NCI-H1105 (cell line): ENCODE measurements at places on chromosomes 7 and 10.

DNA sequence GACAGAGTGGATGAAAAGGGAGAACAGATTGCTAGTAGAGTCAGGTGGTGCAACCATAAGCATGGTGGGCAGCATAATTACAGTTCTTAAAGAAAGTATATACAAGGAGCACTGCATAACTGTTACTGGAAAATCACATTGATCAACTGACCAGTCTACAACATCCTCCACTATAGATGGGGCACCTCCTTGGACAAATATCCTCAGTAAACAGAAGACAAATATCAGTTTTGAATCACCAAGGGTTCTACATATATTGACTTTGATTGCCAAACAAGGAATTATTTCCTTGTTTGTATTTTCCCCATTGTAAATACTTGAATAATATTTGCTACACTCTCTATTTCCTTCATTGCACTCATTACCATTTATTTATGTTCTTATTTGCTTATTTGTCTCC is 17.6 kb upstream of the CRPPA start:
- no peak for DNase-seq

GRCh38 chr7:36305648-36306047 is 84.0 kb upstream of the ANLN start:
- no peak for DNase-seq

DNA sequence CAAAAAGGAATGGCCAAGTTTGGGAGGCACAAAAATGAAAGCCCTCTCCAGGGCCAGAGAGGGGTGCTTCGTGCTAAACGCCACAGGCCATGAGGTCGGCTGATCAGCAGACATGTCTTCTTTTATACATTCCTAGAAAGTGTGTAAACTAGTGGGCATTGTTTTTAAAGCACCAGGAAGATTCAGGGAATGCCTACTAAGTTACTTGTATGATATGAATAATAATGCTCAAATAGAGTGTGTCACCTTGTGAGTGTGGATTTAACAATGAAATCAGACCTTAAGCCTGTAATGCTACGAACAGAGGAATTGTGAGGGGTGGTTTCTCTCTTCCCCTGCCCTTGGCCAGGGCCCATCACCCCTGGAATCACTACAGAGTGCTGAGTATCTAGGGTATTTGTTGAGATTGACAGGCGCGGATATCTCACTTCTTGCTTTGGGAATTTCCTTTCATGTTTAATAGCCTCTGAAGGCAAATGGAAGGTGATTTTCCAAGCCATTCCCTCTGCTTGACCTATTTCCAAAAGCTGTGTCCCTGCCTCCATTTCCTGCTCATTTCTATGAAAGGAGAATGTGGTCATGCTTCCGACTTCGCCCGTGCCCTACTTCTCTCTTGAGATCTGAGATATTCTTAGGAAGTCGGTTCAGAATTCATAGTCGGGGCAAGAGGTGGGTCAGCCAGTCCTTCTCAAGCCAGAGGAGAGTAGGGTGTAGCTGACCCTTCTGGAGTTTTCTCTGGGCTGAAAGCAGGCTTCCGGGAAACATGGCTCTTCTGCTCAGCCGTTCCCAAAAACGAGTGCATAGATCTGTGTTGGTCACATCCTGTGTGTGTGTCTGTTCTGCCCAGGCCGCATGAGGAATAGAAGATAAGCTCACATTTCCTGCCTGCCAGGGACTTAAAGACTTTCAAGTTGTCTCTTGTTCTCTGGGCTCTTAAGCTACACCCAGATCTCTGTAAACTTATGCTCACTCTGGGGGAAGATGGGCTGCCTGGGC is 167.8 kb upstream of the ITGB1 start:
- DNase-seq = no peak

DNA sequence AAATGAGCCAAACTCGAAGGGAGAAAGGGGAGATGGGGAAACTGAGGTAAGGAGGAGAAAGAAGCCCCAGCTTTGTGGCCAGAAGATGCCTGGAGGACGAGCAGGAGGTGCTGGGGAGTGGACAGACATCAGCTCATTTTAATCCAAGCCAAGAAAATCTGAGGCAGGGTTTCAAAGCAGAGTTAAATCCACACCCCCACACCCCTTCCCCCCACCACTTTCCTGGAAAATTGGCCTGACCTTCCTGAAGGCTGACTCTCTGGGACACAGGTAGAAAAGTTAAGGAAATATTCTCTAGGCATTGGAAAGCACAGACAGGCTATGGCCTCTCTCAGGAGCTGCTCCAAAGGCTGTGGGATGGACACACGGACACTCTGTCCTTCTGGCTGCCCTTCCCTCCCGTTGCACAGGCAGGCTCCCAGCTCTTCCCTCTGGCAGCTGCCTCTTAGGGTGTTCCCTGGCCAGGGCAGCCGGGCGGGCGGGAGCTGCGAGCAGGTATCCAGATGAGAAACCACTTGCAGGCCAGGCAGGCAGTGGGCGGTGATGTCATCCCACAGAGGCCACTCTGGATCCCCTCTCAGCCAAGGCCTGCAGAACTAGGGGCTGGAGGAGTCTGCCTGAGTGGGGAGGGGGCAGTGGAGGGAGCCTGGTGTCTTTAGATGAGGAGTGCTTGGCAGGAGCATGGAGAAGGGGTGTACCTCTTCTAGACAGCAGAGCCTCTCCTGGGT is 171.8 kb downstream of the NEURL1 start:
- DNase-seq = no peak

GRCh38 chr10:19891429-19891828 is 75.2 kb downstream of the PLXDC2 start:
- no peak for DNase-seq

GRCh38 chr10:8036506-8037198 is 17.8 kb upstream of the GATA3 start:
- no peak for DNase-seq

GRCh38 chr7:37495574-37496184 is 47.0 kb upstream of the ELMO1 start:
- no peak for DNase-seq

- no peak for DNase-seq
Observed at GRCh38 chr7:64877714-64878610, 25.1 kb upstream of the ZNF273 start.

DNA sequence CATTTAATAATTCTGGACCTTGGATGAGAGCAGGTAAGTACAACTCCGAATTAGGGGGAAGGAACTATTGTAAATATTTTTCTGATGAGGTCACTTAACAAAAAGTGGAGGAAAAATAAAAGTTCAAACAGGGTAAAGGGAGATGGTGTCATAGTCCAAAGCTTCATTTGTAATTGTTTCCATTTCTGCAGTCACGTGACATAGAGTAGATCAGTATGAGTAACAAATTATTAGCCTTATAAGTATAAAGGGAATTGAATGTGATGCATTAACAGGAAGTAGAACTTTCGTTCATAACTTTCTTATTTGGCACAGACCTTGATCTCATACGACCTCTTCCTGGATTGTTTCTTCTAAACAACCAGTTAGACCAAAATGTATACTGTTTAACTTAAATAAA is 347.2 kb upstream of the TPK1 start:
- no peak for DNase-seq

GRCh38 chr7:130356876-130357611 is 12.4 kb downstream of the CPA5 start:
- no peak for DNase-seq

DNA sequence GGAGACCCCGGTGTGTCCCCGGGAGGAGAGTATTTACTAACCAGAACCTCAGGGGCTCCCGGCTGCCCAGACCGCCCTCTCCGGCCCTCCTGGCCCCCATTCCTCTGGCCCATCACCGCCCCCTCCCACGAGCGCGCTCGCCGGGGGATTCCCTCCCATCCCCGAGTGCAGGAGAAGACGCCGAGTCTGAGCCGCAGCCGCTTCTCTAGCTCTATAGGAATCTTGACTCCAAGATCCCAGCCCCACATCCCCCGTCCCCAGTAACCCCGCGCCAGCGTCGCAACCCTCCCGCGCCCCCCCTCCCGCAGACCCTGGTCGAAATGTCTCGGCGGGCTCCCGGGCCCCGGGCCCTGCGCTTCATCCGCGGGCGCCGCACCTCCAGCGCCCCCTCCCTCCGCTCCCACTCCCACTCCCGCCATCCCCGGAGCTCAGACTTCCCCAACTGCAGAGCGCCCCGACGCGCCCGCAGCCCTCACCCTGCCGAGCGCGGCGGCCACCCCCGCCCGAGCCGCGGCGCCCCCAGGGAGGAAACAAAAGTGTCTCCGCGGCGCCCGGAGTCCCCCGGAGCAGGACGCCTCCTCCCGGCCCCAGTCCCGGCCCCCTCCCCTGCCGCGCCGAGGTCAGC is 541 bp downstream of the ELMO1 start:
- no peak for DNase-seq

DNA sequence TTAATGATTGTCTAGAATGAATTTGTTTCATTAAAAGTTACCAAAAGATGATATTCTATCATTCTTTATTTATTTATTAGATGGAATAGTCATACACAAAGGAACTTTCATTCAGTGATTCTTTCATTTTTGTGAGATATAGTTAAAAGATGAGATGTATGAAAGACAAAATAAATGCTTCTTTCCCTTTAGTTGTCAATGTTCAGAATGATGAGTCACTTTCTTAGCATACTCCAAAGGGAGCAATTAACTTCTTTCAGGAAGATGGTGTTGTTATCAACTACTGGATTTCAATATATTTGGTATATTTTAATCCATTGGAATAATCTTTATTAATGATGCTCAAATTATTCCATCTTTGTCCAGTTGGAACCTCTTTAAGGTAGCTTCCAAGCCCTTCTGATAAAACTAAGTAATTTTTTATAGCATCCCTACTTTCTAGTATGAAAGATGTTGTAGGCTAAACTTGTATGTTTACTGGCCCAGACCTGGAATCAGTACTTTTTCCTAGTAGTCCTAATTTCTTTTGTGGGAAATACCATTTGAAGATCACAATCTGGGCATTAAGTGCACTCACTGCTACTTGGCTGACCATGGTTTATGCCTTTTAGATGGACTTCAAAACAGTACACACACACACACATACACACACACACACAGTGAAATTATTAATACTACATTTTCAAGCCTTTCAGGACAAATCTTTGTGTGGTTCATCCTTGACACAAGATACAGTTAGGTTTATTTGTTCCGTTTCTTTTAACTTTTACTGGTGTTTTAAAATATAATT is 2.5 kb downstream of the GIMAP7 start:
- DNase-seq = no peak

DNA sequence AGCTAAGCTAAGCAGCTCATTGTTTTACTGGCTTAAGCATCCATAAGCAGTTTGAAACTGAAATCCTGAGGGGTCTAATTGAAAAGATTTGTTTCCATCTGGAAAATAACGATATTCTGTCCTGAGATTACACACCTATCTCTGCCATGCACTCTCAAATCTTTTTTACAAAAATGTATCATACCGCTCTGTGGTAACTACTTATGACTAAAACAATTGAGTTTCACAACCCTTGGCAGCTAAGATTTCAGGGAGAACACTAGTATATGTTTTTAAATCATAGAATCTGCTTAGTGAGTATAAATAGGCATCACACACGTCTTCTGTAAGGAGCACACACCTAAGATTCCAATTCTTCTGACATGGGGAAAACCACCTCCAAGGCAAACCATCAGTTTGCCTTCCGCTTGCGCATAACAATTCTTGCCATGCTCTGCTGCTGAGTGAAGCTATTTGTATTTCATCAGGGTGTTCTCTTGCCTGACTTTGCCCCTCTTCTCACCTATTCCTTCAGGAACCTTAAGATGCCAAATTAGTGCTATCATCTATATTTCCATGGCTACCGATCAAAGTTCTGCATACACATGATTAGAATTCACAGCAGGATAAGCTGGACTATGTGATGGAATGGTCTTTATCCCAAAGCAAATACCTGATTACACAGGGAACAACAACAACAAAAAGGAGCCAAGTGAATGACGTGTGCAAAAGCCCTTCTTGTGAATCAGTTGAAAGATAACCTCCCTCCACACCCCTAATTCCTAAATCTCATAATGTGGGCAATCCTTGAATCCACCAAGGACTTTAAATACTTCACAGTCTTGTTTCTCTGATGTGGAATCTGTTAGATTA is 40.9 kb downstream of the PRPF18 start:
- DNase-seq = no peak

DNA sequence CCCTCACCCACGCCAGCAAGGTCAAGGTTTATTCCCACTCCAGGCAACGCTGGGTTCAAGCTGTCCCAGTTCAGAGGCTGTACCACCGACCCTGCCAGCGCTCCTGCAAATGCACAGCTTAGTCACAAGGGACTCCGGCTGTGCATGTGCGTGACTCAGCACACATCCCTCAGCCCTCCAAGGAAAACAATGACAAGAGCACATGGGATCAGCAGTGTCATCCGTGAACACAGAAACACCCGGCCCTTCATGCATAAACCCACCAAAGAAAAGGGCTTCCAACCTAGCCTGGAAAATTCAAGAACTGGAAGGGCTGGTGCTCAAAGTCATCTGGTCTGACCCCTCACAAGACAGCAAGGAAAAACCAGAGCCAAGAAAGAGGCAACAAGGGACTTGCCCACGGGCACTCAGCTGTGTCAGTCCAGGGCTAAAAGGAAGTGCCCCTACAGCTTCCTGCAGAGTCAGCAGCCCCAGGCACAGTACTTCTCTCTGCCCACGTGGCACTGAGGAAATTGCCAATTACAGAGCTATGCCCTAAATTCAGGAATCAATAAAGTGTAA is 106.1 kb downstream of the KCNMA1 start:
- no peak for DNase-seq

GRCh38 chr10:112815269-112816032 is 134.6 kb upstream of the TCF7L2 start:
- DNase-seq = no peak

GRCh38 chr10:132965411-132966057 is 23.2 kb upstream of the CFAP46 start:
- no peak for DNase-seq

DNA sequence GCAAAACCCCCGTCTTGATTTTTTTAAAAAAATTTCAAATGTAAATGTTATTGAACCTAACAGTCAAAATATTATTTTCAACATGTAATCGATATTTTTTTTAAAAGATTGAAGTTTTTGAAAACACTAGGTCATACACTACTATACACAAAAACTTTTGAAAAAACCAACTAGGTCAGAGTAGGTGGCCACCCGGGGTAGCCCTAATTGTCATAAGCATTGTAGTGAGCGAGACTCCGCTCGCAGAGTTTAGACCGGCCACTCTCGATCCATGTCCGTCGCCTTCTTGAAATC is 417 bp downstream of the RFC2 start:
- DNase-seq = no peak

- no peak for DNase-seq
Observed at GRCh38 chr10:117544711-117545140, 2.2 kb downstream of the EMX2 start.

- DNase-seq = no peak
Observed at GRCh38 chr7:129434675-129435318, 565 bp downstream of the STRIP2 start.
